ENCODE measurements at places on chromosomes 5 and 9. TPM values are rescaled to one million over a fixed set of nuclear protein-coding genes. Genes with fewer than 3 reads are reported as not detected.
A peak's percentile ranks its signal among the peaks of the same experiment; 100 is the strongest.

GRCh38 chr5:39314591-39314990 lies 49.7 kb downstream of the C9 start:
- DNase-seq, result no peak

GRCh38 chr5:34703767-34704713 lies 47.9 kb downstream of the RAI14 start:
- no peak for DNase-seq

- DNase-seq, result no peak
Measured at GRCh38 chr5:132586063-132586462, 29.3 kb downstream of the RAD50 start.

Gene GMCL2
- polyA plus RNA-seq, result not detected

DNA sequence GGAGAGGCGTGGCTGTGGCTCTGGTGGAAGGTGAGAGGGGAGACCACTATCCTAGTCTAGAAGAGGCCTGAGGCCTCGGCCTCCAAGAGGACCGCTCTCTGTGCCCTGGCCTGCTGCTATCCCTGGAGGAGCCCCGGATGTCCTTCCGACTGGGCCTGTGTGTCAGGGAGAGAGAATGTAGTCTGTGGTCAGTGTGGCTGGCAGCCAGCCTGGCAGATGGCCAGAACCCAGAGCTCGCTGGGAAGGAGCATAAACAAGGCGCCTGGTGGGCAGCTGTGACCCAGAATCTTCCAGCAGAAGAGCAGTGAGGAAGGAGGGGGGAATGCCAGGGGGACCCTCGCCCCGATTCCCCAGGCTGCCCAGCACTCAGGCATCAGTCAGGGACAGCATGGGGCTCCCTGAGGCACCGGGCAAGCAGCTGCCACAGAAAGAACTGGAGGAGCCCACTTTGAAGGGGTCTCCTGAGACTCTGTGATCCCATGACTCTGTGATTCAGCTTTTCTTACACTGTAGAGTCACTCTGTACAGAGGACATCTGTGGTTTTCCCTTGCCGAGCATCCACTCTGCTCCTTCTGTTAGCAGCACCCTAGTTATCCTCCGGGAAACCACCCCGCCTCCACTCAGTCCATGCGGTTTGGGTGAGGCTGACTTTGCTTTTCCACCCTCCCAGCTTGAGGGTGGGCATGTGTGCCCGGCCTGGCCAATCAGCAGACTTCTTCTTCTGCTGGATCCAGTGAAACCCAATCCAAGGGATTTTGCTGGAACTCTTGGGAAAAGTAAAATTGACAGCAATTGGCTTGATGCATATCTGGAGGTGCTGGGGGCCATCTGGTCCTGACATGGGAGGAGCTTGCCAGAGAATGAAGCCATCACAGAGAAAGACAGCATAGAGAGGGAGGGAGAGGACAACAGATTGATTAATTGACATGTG lies 46.2 kb upstream of the PWWP2A start:
- DNase-seq, result no peak

Gene SCGB3A1
- not detected for polyA plus RNA-seq

Gene BTNL8
- not detected for polyA plus RNA-seq

Gene BTNL9
- not detected for polyA plus RNA-seq

GRCh38 chr9:20379804-20380225 lies 242.5 kb downstream of the MLLT3 start:
- no peak for DNase-seq

Gene TRAF1
- polyA plus RNA-seq, result 3.7 TPM

DNA sequence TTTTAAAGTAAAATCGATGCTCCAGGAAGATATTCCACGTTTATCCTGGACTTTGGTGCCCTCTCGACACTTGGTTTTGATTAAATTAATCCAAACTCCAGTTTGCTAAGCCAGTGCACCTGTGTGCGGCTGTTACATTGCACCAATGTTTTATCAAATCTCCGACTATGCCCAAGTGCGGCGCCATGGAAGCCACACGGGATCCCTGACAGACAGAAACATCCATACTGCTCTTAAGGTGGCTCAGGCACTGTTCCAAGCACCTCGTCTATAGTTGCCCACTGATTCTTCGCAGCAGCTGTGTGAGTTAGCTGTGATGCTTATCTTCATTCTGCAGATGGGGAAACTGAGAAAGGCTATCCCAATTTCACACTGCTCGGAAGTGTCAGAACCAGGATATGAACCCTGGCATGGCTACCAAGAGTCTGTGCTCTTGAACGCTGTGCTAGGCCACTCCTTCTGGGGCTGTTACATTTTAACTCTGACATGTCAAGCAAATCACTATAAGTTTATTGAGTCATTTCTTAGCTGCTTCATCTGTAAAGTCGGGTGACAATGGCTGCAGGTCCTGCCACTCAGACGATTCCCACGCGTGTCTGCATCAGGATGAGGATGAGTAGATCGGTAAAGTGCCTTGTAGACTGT lies 113.0 kb downstream of the ADAMTS2 start:
- no peak for DNase-seq

GRCh38 chr5:178630475-178630930 lies 3.7 kb upstream of the CLK4 start:
- no peak for DNase-seq

DNA sequence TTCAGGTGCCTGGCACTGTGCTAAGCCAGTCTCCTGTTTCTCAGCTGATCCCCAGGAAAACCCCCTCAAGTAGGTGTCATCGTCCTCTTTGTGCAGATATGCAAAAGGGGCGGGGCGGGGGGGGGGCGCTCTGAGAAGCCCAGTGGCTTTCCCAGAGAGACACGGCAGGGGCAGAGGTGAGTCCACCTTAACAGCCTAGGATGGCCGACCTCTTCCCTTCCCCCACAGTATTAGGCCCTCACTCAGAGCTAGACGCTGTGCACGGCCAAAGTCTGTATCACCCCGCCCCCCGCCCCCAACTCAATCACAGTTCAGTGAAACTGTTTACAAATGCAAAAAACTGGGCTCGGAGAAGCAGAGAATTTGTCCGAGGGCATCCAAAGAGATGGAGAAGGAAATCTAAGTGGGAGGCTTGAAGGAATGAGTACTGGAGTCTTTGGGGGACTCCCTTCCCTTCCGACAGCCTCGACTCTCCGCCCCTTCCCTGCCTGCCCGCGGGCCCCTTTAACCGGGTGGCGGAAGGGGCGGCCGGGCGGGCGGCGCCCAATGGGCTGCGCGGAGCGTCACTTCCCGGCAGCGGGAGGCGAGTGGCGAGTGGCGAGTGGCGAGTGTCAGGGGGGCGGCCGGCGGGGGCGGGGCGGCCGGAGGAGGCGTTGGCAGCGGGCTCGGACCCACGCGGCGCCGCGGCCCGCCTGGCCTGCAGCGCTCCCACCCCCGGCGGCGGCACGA lies at the start of gene ERGIC1:
ERGIC1 (plus strand) TSS at position 566 of the 729 bp plus-strand sequence; CDS start at position 729, 163 bp downstream.
- DNase-seq, result peak; percentile 54

Gene GOLGA1
- 2.4 TPM for polyA plus RNA-seq

Gene LCN15
- polyA plus RNA-seq, result not detected

Gene KIF20A
- polyA plus RNA-seq, result not detected

GRCh38 chr9:129422843-129423192 lies 198.1 kb downstream of the C9orf50 start:
- DNase-seq, result no peak

DNA sequence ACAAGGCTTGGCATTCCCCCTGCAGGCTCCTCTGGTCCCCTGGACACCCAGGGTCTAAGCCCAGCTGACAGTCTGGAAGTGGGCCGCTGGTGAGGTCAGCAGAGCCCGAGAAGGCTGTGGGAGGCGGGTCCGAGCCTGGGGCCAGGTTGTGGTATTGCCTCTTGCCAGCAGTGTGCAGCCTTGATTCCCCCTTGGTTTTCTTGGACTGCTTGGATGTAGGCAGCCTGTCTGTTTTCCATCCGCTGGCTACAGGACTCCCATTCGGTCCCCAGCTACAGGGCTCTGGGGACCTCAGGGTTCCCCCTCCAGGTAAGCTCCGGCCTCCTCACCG lies 1.6 kb downstream of the AIF1L start:
- DNase-seq, result no peak

Gene LCN12
- polyA plus RNA-seq, result not detected

- no peak for DNase-seq
Measured at GRCh38 chr5:74232276-74232675, 408.3 kb downstream of the ENC1 start.

DNA sequence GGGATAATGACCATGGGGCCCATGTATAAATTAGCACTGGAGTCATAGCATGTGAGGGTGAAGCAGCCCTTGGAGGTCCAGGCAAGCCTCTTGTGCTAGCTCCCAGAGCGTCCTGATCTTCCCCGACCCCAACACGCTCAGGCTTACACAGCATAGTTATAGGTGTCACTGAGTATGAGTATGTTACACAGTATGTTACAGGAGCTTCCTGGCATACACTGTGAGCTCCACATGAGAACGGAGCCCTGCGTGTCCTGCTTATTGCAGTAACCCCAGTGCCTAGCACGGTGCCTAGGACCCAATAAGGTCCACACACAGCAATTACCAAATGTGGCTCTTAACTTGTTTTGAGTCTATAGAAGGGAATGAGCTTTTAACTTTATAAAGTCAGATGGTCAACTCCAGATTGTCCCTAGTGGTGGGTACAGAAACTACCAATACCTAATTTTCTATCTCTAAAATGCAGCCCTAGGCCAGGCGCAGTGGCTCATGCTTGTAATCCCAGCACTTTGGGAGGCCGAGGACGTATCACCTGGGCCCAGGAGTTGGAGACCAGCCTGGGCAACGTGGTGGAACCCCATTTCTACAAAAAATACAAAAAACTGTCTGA lies 64.1 kb downstream of the PLAC8L1 start:
- DNase-seq, result no peak

Gene VCAN
- polyA plus RNA-seq, result 0.57 TPM

Gene CETN3
- polyA plus RNA-seq, result 26.7 TPM

Measured in naive thymus-derived CD8-positive, alpha-beta T cell (primary cell).